ENCODE measurements at places on chromosomes 6 and 20. TPM values are rescaled to one million over a fixed set of nuclear protein-coding genes. Genes with fewer than 3 reads are reported as not detected.

BPIFA2 gene
- total RNA-seq = 2.0 TPM

ZNF311 gene
- total RNA-seq = 1.4 TPM

ZC2HC1B gene
- total RNA-seq = not detected

SLC26A8 gene
- not detected for total RNA-seq

TMEM170B gene
- 8.6 TPM for total RNA-seq

TCEA2 gene
- 28.1 TPM for total RNA-seq

KIAA1755 gene
- total RNA-seq = 19.9 TPM

COL11A2 gene
- total RNA-seq = 0.50 TPM

CGA gene
- not detected for total RNA-seq

PHACTR3 gene
- 0.54 TPM for total RNA-seq

OPN5 gene
- 0.08 TPM for total RNA-seq

GRCh38 chr6:151733680-151734320 is 73.7 kb upstream of the ESR1 start:
- no peak for ATAC-seq

- ATAC-seq = no peak
Observed at GRCh38 chr6:105196076-105196475, 16.3 kb upstream of the POPDC3 start.

DNA sequence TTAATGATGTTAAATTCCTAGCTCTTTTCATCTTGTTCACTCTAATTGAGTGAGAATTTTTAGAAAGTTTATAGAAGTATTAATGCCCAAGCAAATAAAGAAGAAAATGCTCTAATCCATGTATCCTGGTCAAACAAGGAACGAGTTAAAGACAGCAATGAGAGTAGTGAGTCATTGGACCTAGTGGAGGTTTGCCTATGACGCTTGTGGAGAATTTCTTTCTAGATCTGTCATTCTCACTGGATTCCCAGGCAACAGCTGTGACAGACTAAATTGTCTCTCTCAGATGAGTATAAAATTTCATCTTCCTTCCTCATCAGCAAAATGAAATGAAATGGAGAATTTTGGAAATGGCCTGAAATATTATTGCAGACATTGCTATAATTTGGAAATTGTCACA is 127.9 kb downstream of the COL19A1 start:
- ATAC-seq = no peak

DNA sequence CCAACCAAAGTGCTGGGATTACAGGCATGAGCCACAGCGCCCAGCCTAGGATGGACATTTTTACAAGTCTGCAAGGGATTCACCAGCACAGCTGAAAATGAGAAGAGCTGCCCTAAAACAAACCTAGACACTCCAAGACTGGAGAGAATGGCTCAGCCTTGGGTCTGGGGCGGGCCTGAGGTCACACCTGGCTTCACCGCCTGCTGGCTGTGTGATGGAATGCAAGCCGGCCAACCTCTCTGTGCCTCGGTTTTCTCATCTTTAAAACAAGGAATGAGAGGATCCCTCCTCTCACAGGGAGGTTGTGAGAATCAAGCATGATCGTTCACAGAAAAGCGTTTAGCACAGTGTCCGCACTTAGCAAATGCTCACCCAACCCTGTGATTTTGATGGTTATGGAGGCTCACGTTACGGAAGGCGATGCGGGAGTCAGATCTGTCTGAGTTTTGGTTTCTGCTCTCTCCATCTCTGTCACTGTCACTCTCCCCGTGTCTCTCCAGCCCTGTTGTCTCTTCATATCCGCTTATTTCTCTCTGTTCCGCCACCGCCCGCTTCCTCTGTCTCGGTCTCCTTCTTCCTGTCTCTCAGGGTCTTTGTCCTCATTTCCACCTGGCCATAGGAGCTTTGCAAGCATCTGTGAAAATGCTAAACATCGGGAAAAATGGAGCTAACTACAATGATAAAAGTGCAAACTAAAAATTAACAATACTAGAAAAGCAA is 47.6 kb downstream of the CEBPB start:
- ATAC-seq = no peak

- no peak for ATAC-seq
Observed at GRCh38 chr6:151109869-151110575, 129.7 kb upstream of the AKAP12 start.

DNA sequence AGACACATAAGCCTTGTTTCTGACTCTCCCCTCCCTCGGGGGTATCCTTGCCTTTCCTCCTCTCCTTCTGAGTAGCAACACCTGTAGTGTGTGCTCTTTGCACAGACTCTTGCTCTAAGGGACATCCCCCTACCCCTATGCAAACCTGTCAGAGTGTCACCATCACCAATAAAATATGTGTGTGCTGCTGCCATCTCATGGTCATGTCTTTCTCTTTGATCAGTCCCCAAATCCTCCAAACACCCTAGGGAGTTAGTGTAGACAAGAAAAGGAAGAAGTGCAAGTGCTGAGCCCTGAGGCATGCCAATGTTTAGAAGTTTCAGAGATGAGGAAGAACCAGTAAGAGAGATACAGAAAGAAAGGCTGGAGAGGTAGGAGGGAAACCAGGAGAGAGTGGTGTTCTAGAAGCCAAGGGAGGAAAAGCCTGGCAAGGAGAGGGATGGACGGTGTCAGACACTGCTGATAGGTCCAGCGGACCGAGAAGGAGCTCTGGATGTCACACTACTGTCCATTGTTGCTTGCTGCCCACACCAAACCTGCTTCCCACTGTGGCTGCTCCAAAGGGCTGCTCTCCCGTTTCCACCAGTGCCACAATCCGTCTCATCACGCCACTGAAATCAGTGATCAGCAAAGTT is 16.4 kb downstream of the TRMT6 start:
- no peak for ATAC-seq

GRCh38 chr6:155528982-155529453 is 73.4 kb upstream of the NOX3 start:
- ATAC-seq = peak; percentile 78

GRCh38 chr6:149834513-149835481 is 29.4 kb downstream of the LRP11 start:
- peak; percentile 46 for ATAC-seq

- peak; percentile 81 for ATAC-seq
Observed at GRCh38 chr6:117233145-117233544, 32.2 kb upstream of the VGLL2 start.

DNA sequence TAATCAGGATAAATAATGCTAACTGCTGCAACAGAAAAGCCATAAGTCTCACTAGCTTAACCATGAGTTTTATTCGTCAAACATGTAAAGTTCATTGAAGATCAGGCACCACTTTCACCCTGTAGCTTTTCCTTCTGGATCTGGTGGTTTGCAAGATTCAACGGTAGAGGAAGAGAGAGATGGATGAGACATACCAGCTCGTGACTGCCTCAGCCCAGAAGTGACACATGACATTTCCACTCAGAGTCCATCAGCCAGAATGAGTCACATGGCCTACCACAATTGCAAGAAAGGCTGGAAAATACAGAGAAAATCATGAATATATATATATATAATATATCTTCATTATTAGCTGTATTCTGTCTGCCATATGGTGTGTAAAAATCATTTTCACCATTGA is 29.0 kb downstream of the SPTLC3 start:
- no peak for ATAC-seq

GRCh38 chr20:61567204-61567603 is 315.1 kb downstream of the CDH4 start:
- ATAC-seq = no peak

GRCh38 chr6:82869493-82869892 is 196.1 kb downstream of the UBE3D start:
- ATAC-seq = no peak

DNA sequence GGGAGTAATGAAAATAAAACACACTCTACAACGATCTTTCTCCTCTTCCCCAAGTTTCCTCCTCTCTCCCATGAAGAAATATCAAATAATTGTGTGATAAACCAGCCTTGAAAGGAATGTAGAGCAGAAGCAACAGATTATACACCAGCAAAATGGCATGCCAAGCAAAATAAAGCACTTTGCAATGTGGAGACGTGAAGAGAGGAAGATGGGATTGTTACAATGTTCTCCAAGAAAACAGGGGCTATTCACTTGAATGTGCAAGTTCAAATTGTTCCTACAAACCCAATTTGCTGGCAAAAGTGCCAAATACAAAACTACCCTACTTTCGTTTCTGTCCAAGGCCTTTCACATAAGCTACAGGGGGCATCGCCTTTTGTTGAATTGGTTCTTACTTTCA is 185.1 kb downstream of the PDE7B start:
- ATAC-seq = no peak

DNA sequence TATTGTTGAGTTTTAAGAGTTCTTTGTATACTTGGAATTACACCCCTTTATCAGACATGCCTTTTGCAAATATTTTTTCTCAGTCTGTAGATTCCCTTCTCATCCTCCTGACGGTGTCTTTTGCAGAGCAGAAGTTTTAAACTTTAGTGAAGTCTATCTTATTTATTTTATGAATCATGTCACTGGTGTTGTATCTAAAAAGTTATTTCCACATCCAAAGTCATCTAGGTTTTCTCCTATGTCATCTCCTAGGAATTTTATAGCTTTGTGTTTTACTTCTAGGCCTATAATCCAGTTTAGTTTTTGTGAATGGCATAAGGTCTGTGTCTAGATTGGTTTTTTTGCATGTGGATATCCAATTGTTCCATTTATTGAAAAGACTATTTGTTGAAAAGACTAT is 271.3 kb downstream of the KIF16B start:
- no peak for ATAC-seq

GRCh38 chr6:22147921-22148776 is 148.7 kb downstream of the PRL start:
- ATAC-seq = no peak

GRCh38 chr6:170184316-170184715 is 106.6 kb downstream of the DLL1 start:
- no peak for ATAC-seq

DNA sequence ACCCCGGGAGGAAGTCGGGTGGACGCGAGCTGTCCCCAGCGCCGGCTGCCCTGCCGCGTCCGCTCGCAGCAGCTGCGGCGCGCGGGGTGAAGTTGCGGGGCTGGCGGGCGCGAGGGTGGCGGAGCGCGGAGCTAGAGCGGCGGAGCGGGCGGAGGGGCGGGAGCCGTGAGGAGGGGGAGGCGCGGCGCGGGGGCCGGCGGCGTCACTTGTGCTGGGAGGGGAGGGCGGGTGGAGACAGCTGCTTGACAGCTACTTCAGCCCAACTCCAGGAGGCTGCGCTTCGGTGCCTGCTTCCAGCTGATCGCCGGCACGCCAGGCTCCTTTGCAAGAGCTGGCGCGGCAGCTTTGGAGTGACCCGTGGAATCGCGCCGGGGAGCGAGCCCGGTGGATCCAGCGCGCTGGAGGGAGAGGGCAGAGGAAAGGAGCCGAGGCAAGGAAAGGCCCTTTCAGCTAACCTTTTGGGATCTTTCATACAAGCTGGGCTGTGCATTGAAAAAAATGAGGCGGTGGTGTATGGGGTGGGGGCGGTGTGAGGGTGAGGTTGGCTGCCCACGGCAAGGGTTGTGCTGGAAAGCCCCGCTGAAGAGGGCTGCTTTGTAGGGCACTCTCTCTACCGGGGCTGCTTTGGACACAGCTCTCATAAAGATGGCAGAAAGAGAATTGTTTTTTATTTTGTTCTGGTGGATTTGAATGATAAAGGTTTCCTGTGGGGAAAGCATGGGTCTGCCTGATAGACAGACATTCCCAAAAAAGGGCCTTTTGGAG is 24.6 kb downstream of the RIPOR2 start:
- ATAC-seq = peak; percentile 65

DNA sequence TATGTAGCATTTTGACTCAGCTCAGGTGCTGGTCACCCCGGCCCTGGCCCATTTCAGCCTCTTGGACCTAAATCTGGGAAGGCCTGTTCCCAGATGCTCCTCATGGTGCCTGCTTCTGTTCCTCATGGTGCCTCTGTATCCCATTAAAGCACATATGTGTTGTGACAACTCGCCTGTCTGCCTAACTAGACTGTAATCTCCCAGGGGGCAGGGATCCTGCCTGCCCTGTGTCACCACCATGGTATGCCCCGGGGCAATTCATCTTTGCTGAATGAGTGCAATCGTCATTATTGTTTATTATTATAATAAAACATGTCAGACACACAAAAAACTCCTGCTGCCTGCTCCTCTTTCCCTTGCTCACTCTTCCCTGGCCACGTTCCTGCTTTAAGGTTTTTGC is 62.0 kb downstream of the ZFP64 start:
- ATAC-seq = no peak

GRCh38 chr6:11291582-11291981 is 59.1 kb upstream of the NEDD9 start:
- ATAC-seq = no peak

DNA sequence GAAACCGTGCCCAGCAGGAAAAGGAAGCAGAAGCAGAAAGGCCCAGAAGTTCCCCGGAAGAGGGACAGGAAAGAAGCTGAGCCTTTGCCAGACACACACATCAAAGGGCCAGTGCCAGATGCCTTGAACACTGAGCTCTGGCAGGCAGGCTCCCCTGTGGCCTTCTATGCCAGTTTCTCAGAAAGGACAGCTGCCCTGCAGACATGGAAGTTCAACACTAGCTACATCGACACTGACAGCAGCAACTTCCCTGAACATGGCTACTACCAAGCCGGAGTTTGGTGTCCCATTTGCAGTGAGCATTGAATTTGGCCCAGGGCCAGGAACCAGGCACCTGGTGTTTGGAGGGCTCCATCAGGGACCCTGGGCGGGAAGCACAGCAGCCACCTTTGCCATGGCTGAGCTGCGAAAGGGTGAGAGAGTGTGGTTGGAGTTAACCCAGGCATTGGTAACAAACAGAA is 8.0 kb upstream of the RAET1E start:
- no peak for ATAC-seq

- no peak for ATAC-seq
Observed at GRCh38 chr6:32602383-32602782, 12.7 kb upstream of the HLA-DRB1 start.

DNA sequence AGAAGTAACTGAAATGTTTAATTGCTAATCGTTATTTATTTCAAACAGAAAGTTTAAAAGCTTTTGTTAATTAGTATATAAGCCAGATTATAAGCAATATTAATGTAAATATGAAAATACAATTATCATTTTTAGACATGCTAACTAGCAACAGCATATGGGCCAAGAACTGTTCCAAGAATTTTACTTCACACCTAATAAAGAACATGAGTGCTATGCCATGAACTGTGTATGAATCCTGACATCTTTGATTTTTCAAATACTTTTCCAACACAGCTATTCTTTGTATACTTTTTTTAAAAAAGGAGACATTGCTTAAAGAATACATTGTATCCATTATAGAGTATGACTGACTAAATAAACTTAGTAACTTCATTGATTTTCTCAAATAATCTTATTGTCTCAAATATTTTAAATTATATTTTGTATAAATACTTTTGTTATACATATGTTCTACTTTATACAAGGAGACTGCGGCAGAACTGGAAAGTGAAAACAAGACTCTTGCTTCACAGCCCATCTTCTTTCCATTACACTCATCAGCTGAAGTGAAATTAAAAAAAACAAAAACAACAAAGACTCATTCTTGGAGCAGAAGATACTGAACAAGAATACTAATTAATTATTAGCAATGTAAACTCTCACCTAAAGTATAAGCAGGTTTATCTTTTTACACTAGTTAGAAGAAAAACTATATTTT is 89.9 kb downstream of the EPHA7 start:
- no peak for ATAC-seq

- ATAC-seq = no peak
Observed at GRCh38 chr20:60332523-60332922, 374.3 kb downstream of the CDH26 start.

- no peak for ATAC-seq
Observed at GRCh38 chr6:137518386-137518983, 24.3 kb upstream of the OLIG3 start.

GRCh38 chr6:118371955-118372354 is 176.1 kb upstream of the PLN start:
- no peak for ATAC-seq

Measured in gastroesophageal sphincter (tissue), 4 donors.